Progenitor cell of endocrine pancreas (in vitro differentiated cells): ENCODE measurements at places on chromosomes 7 and 10.

DNA sequence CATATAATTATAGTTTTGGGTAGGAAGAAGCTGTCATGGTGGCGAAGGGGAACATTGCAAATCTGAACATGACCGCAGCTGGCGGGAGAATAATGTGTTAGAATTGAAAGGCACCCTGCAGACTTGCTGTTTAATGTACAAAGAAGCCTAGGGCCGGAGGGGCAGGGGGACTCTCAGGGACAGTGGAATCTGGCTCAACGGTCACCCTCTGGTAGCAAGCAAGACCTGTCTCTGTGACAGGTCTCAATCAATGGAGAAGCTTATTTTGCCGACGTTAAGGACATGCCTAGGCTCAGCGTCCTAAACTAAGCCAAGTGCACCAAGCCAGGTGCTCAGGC, 177.3 kb downstream of the NSUN6 start:
- DNase-seq: no peak

DNA sequence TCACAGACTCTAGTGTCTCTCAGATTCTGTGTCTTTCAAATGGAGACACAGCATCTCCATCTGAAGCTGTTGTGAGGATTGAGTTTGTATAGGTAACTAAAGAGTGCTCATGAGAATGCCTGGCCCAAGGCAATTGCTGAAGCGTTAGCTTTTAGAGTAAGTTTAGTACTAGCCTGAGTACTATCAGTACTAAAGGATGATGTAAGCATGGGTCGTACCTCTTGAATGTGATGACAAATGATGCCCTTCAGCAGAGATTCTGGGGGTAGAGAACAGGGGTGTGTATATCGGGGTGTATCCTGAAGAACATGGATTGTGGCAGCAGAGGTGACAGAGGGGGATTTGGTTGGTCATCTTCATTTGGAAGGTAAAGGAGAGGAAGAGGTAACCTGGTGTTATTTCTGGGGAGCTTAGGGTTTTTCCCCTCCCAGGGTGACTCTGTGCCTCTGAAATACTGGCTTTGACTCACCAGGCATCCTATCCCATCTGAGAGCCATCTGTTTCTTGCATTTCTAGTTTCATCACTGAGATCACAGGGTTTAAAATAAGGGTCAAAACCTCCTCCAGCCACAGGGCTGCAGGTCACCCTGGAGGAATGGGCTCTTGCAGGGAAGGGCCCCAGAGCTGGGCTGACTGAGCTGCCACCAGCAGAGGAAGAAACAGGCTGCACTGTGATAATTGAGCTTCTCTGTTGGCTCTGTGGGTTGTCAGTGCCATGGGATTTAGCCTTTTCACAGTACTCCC, 756.0 kb downstream of the KCNMA1 start:
- DNase-seq: no peak

DNA sequence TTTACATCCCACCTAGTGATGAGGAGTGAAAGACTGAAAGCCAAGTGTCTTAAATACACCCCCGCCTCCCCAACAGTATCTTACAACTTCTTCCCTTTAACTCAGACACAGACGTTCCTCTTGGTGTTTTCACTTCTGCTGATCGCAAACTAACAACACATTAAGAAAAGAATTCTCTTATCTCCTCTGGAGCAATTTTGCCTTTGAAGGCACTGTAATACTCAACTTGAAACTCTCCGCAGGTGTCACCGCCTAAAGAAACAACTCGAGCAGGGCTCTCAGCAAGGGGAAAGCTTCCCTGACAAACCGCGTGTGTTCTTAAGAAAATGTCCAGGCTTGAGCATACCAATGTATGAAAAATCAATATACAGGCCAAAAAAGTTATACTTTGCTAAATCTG, 452 bp downstream of the SEMA3C start:
- no peak for DNase-seq

- DNase-seq: no peak
These were observed 1.1 kb upstream of the ICA1 start for GRCh38 chr7:8263048-8263447.

- no peak for DNase-seq
These were observed 12.1 kb downstream of the TFR2 start for GRCh38 chr7:100629117-100629716.

DNA sequence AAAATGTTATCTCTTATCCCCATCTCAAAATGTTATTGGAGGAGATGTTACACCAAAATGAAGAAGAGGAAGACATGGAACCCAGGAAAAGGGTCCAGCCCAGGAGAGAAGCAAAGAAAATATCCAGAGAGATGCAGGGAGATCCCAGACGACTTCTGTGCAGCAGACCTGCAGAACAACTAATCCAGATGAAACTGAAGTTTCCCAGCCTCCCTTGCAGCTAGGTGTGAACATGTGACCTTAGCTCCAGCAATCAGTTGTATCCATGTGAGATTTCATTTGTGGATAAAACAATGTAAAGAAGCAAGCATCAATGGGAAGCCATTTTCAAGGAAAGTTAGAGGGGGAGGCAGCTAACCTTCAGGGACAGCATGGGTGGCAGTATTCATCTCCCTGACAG, 55.8 kb upstream of the NANOS1 start:
- DNase-seq: no peak

GRCh38 chr7:47216439-47216838, 365.5 kb downstream of the TNS3 start:
- DNase-seq: no peak
